ENCODE measurements at places on chromosomes 7 and 10.

GRCh38 chr7:158160199-158160598 is 427.4 kb downstream of the PTPRN2 start:
- no peak for DNase-seq

DNA sequence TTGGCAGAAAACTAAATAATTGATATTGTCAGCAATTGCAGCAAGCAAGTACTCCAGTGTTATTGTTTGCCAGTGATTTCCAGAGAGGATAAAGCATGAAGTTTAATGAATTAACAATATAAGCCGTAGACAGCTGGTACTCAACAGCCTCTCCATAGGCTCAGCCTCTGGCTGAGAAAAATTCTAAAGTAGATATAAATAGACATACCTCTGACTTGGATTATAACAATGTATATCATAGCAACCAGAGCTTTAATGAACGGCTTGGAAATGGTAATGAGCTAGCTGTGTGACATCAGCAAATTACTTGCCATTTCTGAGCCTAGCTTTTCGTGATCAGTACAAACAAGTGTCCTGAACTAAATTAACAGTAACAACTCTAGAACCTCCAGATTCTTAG is 1055.4 kb upstream of the AUTS2 start:
- DNase-seq: no peak

DNA sequence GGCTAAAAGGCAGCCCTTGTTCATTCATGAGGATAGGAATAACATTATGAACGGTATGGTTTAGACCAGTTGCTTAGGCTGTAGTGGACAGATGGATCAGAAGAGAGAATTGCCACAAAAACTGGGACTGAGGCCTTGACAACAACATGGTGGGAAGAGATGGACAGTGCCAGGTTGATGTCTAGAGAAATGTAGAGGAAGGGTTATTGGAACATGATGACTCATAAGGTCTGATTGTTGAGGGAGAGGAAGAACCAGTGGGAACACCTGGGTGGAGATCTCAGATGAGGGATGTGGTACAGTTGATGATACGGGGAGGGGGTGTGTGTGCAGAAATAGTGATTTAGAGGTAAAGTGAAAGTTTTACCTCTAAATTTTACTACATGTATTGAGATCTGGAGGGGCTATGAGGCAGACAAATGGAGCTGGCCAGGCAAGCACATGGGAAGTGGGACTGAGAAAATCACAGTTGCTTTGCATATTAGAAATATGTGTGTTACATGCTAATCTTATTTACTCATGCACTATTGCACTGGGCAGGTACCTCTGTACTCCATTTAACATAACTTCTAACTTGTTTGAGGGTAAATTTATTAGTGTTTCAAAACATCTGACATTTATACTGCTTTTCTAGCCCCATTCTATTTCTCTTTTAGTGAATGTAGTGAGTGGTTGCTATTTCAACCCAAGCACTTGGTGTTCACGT is 65.6 kb downstream of the PLCE1 start:
- DNase-seq: no peak

GRCh38 chr10:52031771-52032170 is 282.3 kb upstream of the DKK1 start:
- no peak for DNase-seq

Data from activated T-cell treated with anti-CD3 and anti-CD28 coated beads for 48 hours (primary cell).